ENCODE measurements at places on chromosomes 2 and 18.

DNA sequence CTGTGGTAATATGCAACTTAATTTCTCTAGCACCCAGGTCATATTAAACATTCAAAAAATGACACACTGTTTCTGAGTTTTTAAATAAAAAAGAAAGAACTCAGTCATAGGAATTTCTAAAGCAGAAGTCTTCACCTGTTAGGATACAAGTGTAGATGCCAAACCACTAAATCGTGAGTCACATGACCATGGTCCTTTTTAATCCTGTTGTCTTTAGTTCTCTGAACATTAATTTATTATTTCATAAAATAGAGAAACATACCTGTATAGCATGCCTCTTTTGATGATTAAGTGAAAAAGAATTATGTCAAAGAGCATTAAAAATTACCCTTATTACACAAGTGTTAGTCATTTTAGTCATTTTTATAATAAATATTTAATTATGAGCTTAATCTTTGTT lies 398.8 kb downstream of the CCDC85A start:
- DNase-seq: no peak

- DNase-seq: no peak
Measured at GRCh38 chr18:8477615-8478014, 131.6 kb upstream of the RAB12 start.

DNA sequence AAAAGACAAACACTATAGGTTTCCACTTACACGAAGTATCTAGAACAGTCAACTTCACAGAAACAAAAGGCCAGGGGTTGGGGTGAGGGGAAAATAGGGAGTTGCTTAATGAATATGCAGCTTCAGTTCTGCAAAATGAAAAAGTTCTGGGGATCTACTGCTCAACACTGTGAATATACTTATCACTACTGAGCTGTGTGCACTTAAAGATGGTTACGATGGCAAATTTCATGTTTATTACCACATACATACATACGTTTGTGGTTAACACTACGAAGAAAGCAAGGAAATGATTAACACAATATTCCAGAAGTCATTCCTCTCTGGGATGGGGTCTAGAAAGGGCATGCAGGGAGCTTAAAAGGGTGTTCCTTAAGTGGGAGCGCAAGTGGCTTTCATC lies 19.3 kb downstream of the MBOAT2 start:
- DNase-seq: no peak

DNA sequence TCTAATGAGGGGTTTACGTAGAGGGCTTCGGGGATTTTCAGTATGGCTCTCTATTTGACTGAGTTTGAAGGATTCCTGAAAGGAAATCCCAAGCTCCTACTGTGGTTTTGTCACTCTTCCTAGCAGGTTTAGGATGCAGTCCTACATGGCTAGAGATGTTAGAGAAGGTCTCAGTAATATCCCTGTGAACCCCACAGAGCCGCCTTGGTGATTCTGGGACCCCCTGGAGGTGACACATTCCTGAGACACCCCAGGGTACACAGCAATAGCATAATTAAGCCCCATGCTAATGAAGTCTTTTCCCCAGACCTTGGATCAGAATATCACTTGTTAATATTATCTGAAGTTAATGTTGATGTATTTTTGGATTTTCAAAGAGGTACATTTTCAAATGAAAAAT lies 103.8 kb downstream of the SNTG2 start:
- no peak for DNase-seq

DNA sequence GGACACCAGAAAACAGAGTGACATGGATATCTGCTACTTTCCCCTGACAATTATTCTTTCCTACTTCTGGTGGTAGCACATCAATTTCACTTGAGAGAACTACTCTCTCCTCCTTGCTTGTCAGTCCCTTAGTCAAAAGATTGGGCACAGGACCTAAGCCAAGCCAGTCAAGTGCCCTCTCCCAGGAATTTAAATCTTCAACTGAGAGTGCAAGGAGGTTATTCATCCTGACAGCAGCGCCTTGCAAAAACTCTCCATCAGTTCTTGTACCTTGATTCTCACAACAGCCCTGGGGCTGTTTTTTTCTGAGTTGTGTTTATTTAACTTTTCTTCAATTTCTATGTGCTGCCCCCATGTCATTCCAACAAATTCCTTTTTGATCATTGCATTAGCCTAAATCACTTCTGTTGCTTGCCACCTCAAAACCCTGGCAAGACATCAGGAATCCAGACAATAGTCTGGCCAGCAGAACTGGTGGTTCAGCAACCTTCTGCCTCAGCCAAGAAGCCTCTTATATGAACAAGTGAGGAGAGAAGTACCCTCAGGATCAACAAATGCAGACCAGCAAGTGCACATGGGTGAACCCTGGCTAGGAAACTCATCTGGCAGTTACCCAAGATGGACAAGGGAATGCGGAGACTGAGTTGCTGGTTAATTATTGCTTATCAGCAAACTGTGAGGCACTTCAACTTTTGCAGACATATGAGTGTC lies 19.4 kb downstream of the COL4A3 start:
- DNase-seq: no peak

GRCh38 chr2:110216803-110217202 lies 4.5 kb upstream of the MTLN start:
- no peak for DNase-seq

DNA sequence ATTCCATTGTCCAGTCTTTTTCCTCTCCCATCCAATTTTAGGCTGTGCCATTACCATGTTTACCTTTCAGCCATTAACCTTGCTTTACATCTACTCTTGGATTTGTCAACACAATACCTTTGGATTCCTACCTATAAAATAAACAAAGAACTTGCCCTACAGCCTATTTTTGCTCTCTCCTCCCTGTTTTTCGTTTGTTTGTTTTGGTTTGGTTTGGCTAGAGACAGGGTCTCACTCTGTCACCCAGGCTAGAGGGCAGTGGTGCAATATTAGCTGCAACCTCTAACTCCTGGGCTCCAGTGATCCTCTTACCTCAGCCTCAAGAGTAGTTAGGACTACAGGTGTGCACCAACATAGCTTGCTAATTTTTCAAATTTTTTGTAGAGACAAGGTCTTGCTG lies 76.1 kb downstream of the SP100 start:
- no peak for DNase-seq

- no peak for DNase-seq
Measured at GRCh38 chr2:86400321-86400720, 40.9 kb upstream of the KDM3A start.

DNA sequence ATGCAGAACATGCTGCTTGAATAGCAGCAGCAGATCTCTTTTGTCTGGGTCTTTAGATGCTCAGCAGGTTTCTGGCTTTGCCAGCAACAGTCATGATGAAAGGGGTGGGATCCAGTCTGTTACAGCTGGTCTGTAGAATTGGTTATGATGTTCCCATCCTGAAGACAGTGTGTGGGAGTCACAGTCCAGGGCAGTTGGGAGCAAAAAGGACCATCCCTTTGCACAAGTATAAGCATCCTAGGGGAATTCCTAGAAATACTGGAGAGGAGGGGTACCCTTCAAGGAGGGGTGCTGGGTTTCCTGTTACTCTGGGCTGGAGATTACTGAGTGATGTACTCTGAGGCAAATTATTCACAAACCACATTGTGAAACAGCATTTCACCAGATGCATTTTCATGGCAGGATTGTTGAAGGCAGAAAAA lies 119.9 kb upstream of the RND3 start:
- no peak for DNase-seq

- no peak for DNase-seq
Measured at GRCh38 chr2:234847639-234848038, 104.2 kb upstream of the SH3BP4 start.

- DNase-seq: no peak
Measured at GRCh38 chr2:42060718-42061619, 13.1 kb downstream of the PKDCC start.

- no peak for DNase-seq
Measured at GRCh38 chr2:57893786-57894185, 152.8 kb upstream of the VRK2 start.

DNA sequence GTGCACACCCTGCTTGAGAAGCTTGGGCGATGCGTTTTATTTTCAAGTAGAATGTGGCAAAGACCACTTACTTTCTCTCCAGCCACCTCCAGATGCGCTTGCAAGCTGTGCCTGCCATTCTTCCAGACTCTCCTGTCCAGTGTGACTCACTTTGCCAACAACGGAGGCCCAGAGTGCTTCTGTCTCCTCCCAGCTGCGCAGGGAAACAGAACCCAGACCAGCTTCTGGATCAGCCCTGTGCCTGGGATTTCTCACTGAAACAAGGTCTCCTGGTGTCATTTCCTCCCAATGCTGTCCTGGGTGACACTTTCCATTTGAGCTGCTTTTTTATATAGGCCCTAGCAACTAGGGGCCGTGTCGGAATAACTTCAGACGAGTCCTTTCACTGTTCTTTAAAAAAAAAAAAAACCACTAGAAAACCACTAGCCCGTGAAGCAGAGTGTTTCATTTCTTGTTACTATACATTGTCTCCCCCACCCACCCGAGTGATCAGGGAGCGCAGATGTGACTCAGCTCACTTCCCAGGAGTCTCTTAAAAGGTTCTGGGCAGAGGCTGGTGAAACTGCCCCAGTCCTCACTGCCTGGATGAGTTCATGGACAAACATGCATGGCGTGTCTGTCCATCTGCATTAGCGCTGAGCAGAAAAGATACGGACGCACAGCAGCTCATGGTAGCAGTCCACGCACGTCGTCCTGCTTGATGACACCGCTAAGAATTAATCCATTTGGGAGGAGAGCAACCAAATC lies 25.3 kb upstream of the RPL31 start:
- no peak for DNase-seq

GRCh38 chr2:64562148-64562784 lies 38.1 kb downstream of the AFTPH start:
- DNase-seq: peak; percentile 6

All from right lung (tissue), 10 donors.